ENCODE measurements at places on chromosomes 11 and 22.
A peak's percentile ranks its signal among the peaks of the same experiment; 100 is the strongest.

GRCh38 chr11:105372206-105372605 is 232.6 kb upstream of the CARD18 start:
- DNase-seq: no peak

DNA sequence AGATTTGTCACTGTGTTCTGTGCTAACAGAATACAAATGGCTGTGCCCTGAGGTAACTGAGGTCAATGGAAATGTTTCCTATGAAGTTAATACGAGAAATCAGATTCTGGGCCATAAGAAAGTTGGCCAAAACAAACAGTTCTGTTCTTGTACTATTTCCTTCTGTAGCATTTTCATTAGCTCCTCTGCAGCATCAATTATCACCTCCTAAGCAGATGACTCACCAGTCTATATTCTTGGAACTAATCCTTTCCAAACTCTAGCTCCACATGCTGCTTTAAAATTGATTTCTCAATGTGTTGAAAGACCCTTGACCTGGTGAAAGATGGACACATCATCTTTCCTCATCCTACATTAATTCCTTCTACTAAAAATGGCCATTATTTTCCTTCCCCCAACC is 736.0 kb downstream of the NELL1 start:
- no peak for DNase-seq

DNA sequence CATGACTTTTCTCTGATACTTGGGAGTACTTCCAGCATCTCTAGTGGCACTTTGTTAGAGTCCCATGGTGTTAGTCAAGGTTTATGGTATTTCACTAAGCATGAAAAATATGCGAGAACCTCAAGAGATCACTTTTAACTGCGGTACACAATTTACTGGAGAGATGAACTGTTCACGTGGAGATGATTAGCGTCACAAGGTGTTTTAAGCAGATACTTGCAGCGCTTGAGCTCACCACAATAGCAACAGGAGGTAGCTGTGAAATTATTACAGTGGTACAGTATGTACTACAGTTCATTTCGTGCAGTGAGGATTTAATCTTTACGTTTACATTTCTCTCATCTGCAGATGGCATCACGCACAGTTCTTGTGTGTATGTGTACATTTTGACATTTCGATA is 4.5 kb downstream of the PARVA start:
- peak; percentile 77 for DNase-seq

DNA sequence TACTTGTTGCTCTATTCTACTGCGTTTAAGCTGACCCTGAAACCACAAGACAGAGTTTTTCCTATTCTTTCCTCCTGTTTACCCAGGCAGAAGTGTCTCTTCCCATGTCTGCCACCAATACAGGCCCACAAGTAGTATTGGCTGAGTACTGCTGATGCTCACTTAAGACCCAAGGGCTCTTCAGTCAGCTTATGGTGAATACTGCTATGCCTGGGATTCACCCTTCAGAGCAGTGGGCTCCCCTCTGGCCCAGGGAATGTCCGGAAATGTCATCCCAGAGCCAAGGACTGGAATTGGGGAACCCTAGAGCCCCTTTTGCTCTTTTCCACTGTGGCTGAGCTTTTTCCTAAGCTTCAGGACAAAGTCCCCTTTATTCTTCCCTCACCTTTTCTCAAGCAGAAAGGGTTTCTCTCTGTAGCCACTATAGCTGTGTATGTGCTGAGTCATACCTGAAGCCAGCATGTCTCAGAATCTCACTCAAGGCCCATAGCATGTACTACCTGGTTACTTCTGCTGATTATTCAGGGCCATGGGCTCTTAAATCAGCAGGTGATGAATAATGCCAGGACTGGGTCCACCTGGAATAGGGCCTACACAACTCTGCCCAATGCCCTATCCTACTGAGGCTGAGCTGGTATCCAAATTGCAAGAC is 745.8 kb upstream of the ANO5 start:
- no peak for DNase-seq

- DNase-seq: no peak
Observed at GRCh38 chr11:46978005-46978491, 41.5 kb downstream of the CSTPP1 start.

DNA sequence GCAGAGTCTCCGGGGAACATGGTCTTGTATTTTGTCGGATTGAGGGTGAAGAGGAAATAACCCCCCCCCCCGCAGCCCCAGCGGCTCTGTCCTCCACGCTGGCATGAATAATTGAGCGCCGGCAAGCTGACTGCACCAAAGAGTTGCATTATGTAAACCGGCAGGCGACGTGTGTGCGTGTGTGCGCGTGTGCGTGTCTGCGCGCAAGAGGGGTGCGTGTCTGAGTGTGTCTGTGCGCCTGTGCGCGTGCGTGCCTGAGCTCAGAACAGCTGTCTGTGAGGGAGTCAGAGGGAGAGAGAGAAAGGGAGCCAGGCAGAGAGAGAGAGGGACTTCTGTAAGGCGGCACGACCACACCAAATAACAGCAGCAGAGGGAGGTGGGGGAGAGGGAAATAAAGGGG is 94.4 kb downstream of the SCN3B start:
- no peak for DNase-seq

DNA sequence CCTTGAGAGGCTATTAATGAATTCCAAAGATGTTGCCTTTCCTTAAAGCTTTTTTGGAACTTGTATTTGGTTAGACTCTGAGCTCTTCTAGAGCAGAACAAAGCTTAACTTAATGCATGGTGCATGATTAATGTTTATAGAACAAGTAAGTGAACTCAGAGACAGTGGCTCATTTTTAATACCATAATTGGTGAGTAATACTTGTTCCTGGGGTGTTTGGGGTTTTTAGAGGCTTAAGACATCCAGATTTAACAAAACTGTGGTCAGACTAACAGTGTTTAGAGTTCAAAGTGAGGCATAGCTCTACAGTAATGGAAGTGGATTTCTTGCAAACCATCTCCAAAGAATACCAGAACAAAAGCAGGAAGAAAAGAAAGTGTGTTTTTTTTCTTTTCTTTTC is 73.7 kb upstream of the CTSC start:
- no peak for DNase-seq

- no peak for DNase-seq
Observed at GRCh38 chr11:74321487-74322188, 10.2 kb upstream of the P4HA3 start.

GRCh38 chr22:30636226-30637077 is 871 bp downstream of the SLC35E4 start:
- no peak for DNase-seq

GRCh38 chr11:60788401-60789125 is 3.4 kb downstream of the MS4A10 start:
- DNase-seq: no peak

DNA sequence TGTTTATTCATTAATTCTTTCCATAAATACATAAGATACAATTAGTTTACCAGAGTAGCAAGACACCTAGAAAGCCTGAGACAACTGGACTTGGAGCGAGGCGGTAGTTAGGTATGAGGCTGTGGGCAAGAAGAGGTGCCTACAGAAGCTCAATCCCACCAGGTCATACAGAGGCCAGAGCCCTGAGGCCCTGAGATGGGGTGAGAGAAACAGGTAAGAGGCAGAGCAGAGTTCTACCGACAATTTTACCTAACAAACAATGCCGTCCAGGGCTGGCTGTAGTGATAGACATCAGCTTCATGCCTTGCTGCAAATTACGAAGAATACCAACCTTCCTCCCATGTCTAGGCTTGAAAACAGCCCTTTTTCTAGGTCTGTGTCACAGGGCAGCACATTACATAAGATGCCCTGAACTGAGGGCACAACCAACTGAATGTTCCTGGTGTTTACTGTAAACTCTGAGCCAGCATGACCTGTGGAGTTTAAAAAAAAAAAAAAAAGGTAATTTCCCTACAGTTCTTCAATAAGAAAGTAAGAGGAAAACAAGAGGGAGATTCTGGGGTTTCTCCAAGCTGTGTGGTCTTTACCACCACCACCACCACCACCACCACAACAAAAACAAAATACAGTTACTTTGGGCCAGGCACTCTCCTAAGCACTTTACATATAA is 105.8 kb downstream of the GAB2 start:
- no peak for DNase-seq

DNA sequence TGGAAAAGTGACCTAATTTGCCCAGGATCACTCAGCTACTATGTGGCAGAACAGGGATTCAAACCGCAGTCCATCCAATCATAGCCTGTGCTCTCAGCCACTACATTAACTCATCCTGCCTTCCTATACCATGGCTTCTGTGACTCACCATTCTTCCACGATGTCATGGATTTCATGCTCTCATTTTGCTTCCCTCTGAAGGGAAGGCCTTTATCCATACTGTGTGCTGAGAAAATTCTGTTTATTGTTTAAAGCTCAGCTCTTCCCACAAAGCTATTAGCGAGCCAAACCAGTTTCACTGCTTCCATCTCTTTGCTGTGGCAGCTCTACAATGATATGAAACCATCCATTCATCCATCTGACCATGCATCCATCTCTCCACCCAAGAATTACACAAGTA is 289.9 kb downstream of the TENM4 start:
- DNase-seq: no peak

DNA sequence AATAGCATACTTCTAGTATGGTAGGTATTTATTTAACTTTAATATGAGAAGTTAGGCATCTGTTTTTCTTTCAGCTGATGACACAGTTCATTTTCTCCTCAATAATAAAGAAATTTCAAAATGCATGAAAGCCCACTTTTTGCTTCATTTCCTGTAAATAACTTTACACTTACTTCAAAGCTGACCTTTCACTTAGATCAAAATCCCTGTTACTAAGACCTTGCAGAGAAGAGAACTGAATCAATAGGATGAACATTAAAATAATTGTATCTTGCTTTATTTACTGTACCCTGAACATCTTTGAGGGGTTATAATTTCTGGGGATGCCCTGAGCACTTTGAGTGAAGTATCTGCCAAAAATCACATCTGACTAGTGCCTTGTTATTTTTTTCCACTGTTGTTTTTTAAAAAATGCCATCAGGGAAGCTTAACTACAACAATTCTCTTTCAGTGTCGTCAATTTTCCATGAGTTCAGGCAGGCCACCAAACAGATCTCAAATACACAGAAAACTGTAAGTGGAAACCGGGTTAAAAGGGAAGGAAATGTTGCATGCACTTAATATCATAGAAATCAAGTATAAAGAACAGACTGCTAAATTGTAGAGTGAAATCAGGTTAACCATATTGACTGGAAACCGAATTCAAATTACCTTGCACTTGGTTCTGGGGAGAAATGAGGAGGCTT is 206.2 kb downstream of the MAML2 start:
- no peak for DNase-seq

- no peak for DNase-seq
Observed at GRCh38 chr11:86483940-86484794, 109.5 kb downstream of the CCDC81 start.

GRCh38 chr11:62458212-62459002 is 39.6 kb downstream of the SCGB1A1 start:
- no peak for DNase-seq

DNA sequence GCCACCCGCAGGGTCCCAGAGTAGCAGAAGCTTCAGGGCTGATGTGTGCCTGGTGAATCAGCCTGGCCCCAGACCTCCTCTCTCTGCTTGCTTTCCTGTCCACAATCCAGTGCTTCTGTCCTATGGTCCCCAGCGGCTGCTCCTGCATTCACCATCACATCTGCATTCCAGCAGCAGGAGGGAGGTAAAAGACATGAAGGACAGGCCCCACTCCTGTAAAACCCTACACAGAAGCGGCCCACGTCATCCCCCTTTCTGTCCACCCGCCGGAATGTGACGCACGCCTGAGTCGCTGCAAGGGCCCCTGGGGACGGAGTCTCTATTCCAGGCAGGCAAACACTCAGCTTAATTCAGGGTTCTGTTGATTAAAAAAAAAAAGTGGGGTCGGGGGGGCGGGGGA is 58.3 kb downstream of the CDKN1C start:
- DNase-seq: no peak

GRCh38 chr11:122863704-122864326 is 18.7 kb upstream of the JHY start:
- no peak for DNase-seq

DNA sequence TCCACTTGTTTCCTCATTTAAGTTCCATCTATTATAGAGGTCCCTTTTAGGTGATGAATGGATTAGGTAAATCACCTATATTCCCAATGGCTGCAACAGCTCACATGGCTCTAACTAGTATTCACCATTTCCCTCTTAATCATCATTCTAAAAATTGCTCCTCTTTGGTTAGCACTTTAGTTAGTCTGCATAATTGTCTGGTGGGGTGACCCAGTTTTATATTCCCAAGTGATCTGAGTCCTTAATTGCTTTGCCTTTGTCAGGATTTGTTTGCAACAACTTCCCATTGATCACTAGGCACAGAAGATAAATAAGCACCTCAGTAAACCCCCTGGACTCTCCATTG is 395.2 kb downstream of the RAB38 start:
- no peak for DNase-seq

GRCh38 chr11:15942936-15943335 is 413.4 kb downstream of the SOX6 start:
- no peak for DNase-seq

DNA sequence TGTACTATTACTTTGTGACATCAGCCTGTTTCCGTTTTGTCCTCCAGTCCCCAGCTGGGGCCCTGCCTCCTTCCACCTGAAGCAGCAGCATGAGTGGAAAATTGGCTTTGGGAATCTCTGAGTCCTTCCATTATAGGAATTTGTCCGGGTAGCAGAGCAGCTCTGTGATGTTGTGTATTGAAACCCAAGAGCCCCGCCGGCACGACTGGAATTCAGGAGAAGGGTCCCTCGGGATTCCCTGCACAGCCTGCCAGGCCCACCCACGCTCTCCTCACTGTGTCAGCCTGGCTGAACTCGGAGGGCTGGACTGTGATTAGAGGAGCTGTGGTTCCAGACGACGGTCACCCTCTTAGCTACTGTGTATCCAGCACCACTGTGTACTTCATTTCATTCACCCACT is 18.8 kb upstream of the TSPAN18 start:
- no peak for DNase-seq

DNA sequence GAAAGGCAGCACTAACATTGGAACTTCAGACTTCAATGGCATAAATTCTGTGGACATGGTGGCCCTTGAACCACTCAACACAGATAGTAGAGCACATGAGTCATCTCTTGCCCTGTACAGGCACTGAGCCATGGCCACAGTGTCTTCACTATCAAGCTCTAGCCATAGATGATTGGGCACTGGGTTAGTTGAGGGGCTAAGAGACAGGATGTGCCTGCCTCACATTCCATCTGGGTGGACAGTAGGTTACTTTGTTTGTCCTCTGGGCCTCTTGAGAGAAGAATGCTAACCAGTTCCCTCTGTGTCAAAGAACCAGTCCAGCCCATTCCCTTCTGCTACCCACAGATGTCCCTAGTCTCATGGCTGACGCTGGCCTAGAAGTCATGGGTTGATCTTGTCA is 39.8 kb downstream of the OR6Q1 start:
- DNase-seq: no peak

DNA sequence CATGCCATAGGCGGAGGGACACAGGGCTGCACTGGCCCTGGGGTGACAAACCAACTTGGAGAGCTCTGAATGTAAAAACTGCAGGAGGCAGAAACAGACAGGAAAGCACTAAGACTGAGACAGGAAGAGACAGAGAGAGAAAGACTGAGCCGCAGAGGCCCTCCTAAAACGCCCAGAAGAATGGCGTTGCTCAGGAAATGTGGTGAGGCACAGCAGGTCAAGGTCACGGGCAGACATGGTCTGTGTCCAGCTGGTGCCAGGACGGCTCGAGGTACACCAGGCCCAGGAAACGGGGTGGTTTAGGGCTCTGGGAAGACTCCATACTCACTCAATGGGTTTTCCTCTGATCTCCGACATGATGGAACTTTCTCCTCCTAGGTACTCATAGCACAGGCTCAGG is 29.1 kb downstream of the MAFF start:
- DNase-seq: no peak

- no peak for DNase-seq
Observed at GRCh38 chr11:113072237-113072858, 111.1 kb downstream of the NCAM1 start.

All from NCI-H187 treated with DMSO at 0.1 percent for 48 hours (cell line).